ENCODE measurements at places on chromosomes 3 and 15.

- no peak for DNase-seq
These were observed 286.2 kb upstream of the UMPS start for GRCh38 chr3:124444075-124444474.

- DNase-seq: no peak
These were observed 55.9 kb upstream of the PHLDB2 start for GRCh38 chr3:111803123-111803593.

GRCh38 chr3:126537730-126538281 lies 13.9 kb downstream of the CHST13 start:
- DNase-seq: no peak

- peak; percentile 32 for DNase-seq
These were observed 466 bp downstream of the NFKBIZ start for GRCh38 chr3:101849714-101850245.

GRCh38 chr3:75254685-75255084 lies 409.4 kb upstream of the FRG2C start:
- DNase-seq: no peak

GRCh38 chr3:38643592-38643991 lies 5.9 kb downstream of the SCN5A start:
- no peak for DNase-seq

Data from stimulated activated CD8-positive, alpha-beta memory T cell treated with anti-CD3 and anti-CD28 coated beads, Interleukin-2, amount 100 ng/mL, for 48 hours (primary cell).